ENCODE measurements at places on chromosomes 11 and 22.

DNA sequence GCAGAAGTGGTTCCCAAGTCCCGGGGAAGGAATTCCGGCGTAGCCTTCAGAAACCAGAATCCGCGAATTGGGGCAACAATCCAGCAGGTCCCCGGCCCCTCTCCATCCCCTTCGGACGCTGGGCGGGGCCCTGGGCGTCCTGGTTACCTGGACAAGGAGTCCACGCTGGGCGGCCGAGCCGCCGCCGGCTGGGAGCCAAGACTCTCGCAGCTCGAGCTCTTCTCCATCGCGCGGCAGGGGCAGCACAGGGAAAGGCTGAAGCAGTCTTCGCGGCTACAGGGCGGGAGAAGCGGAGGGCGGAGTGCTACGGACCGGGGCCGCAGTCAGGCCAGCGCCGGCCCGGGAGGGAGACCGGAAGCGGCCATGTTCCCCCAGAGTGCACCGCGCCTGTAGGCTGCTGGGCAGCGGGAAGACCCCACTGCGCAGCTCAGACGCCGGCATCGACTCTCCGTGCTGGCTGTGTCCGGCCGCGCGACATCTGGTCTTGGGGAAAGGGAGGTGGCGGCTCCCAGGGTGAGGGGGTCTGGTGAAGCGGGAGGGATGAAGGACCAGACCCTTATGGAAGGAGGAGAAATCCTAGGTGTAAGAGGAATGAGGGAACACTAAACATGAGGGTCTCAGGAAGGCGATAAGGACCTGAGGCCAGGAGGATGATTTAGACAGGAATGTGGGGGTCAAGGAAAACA is at the start of gene MTMR2:
MTMR2 (minus strand) TSS at position 380 of the 686 bp plus-strand sequence; CDS start at position 227, 153 bp downstream.
- DNase-seq: peak; percentile 39

DNA sequence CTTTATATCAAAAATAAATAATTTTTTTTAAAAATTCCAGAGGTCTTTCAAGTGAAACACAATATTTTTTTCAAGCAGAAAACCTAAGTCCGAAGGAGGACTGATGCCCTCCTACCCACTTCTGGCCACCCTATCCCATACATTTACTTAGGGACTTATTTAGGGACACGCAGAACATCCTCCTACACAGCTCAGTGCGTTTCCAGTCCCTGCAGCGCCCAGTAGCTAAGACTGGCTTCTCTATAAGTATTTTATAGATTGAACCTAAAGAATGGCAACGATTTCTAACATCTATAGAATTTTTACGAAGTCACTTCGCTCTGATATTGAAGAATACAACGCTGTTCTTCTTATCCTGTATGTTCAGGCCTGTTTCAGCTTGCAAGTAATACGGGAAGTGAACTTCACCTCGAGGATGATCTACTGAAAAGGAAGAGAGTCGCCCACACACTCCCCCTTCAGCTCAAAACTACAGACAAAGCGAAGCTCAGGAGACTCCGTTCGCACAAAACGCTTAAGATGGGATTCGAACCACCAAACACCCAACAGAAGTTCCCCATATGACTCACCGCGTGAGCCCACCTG is 328 bp downstream of the CHEK2 start:
- no peak for DNase-seq

DNA sequence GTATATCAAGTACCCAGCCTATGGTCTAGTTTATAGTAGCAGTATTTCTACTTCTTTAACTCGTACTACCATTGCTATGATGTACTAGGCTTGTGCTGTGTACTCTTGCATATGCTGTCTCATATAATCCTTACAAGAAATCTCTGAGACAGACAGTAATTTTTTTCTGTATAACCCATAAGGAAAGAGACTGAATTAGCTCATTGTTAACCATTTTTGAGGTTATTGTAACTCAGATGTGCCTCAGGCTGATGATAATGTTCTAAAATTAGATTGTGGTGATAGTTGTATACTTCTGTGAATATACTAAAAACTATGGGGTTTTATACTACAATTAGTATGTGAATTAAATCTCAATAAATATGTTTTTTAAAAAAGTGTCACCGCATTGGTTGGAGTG is 112.2 kb upstream of the RRM1 start:
- DNase-seq: no peak

DNA sequence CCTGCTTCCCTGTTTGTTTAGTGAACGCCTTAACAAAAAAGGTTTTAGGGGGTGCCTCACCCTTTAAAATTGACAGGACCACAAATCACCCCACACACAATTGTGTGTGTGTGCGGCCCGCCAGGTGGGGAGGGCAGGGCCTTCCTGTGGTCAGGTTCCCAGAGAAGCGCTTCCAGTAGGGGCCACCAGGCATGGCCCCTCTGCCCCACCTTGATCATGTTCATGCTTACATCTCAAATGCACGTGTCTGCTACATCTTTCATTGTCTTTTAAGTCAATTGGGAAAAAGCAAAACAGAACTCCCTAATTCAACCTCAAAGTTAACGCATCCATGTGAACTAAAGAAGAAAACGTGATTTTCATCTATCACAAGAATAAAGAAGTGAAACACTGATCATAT is 1335.3 kb downstream of the TBC1D22A start:
- DNase-seq: no peak

- no peak for DNase-seq
These were observed 12.0 kb downstream of the BACE1-AS start for GRCh38 chr11:117303101-117303500.

DNA sequence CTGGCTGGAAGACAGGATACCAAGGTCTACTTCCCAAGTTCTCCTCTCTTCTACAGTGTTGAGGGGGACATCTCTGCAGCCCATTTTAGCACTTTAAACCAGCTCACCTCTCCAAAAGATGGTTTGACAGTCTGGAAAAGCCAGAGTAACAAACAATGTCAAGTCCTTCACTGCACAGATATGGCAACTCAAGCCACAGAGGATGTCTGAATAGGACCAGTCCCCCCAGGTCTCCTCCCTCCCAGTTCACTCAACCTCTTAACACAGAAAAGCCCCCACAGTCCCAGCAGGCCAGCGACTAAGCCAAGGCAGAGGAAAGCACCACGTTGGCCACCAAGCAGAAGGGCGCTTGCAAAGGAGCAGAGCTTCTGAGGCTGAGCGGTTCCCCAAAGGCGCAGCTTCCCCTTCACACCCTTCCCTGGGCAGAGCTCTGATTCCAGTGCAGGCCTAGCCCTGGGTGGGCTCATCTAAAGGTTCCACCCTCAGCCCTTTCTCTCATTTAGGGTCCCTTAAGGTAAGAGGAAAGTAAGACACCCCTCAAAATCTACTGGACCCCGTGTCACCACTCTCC is 62.7 kb downstream of the PAK1 start:
- peak; percentile 12 for DNase-seq

GRCh38 chr22:32565002-32565339 is 90.4 kb downstream of the FBXO7 start:
- no peak for DNase-seq

GRCh38 chr11:96185220-96185768 is 157.7 kb downstream of the MAML2 start:
- no peak for DNase-seq

- DNase-seq: no peak
These were observed 403 bp upstream of the SBF2 start for GRCh38 chr11:10294290-10294953.

DNA sequence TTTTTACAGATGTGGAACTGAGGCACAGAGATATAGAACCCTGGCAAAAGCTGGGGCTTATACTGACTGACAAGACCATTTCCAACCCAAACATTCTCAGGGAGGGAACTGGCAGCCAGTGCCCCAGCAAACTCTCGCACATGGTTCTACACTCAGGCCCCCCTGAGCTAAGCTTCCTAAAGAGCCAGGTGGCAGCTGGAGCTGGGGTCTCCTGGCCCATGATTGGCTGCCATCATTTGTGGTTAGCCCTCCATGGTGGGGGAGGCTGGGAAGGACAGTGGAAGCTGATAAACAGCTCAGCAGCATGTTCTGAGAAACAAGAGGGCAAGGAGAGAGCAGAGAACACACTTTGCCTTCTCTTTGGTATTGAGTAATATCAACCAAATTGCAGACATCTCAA is at the start of gene RAG1:
RAG1 (plus strand) TSS at position 314 of the 400 bp plus-strand sequence. CDS start 5,298 bp downstream, outside the sequence.
- DNase-seq: no peak

GRCh38 chr11:100105982-100106358 is 581.1 kb upstream of the ARHGAP42 start:
- DNase-seq: no peak

- DNase-seq: no peak
These were observed 16.8 kb downstream of the LSP1 start for GRCh38 chr11:1869427-1870325.

DNA sequence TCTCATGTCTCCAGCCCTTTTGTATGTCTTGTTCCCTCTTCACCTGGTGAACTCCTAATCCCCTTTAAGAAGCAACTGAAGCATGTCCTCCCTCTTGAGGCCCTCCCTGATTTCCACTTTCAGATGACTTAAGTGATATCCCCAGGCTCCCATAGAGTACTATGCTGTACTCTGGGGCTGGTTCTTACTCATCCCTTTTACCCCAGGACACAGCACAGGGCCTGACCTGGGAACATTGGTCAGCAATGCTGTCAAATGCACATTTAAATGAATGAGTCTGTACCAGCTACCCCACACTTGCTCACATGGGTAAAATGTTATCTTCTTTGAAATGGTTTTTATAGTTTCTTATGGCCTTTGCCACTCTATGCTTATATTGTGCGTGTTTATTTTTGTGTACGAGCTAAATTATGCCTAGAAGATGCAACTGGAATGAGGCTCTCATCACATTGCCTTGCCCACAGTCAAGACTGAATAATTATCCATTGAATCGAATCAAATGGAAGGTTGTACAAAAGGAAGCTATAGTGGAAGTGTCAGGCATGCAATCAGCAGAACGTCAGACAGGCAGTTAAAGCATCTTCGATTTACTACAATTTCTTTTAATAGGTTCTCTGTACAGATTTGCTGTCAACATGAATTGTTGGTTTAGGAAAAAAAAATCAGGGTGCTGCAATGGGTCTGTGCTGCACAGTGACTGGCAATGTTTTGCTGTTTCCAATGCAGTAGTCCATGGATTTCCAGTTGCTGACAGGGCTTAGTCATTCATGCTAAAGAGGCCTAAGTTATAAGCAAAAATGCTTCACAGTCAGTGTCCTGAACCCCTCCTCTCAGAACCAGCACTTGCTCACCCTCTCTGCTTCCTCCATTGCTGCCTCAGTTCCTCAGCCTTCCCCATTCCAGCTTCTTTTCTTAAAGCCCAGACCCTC is 79.5 kb downstream of the PARVA start:
- no peak for DNase-seq

Measured in activated T-helper 2 cell treated with anti-CD3 and anti-CD28 coated beads, Interferon-gamma antibody, Interleukin-2, Interleukin-4, amounts not matched to agents 10 μg/mL and 5 μg/mL and 100 μg/mL, durations not matched to agents 14 hours and 24 hours and 36 hours (primary cell).